ENCODE measurements at places on chromosomes 7 and 10.

GRCh38 chr10:58010073-58010702 lies 257.5 kb downstream of the IPMK start:
- H3K27me3 ChIP-seq = no peaks in the 10 kb centered on the region
- DNase-seq = no peak
- H3K4me3 ChIP-seq = no peak overlapping the region
- no peak overlapping the region for H3K27ac ChIP-seq
- H3K4me1 ChIP-seq = no peaks in the 10 kb centered on the region

DNA sequence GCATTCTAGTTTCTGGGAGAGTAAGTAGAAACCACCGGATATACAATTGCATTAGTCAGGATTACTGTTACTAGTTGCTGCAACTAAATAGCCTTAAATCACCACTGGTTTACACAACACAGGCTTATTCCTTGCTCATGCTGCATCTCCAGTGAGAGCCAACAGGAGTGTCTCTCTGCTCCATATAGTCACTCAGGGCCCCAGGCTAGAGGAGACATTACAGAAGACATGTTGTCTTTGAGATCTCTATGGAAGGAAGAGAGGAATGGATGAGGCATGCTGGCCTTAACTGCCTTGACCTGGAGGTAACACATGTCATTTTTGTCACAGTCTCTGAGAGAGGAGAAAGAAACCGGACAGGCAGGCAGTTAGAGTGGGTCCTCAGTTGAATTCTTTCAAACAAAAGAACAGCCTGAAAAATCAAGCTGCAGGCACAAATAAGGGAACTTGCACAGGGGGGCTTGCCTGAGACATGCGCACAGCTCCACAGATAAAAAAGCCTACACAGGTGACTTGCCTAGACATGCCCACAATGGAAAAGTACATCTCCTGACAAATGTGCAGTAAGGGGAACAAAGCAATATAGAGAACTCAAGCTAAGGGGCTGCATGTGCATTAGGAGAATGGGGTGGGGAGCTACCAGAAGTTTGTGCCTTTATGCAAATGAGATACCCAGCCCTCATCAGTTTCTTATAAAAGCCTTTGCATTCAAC lies 348.0 kb downstream of the TYW1 start:
- no peak overlapping the region for H3K4me3 ChIP-seq
- peaks cover 12% of the 10 kb centered on the region for H3K36me3 ChIP-seq
- H3K27ac ChIP-seq = no peak overlapping the region
- H3K27me3 ChIP-seq = no peaks in the 10 kb centered on the region
- no peaks in the 10 kb centered on the region for H3K4me1 ChIP-seq
- no peak for DNase-seq

GRCh38 chr10:61837755-61838171 lies 63.7 kb upstream of the ARID5B start:
- peaks cover 22% of the 10 kb centered on the region for H3K4me1 ChIP-seq
- DNase-seq = no peak
- H3K36me3 ChIP-seq = no peaks in the 10 kb centered on the region
- no peaks in the 10 kb centered on the region for H3K27me3 ChIP-seq
- H3K27ac ChIP-seq = no peak overlapping the region
- no peak overlapping the region for H3K4me3 ChIP-seq

DNA sequence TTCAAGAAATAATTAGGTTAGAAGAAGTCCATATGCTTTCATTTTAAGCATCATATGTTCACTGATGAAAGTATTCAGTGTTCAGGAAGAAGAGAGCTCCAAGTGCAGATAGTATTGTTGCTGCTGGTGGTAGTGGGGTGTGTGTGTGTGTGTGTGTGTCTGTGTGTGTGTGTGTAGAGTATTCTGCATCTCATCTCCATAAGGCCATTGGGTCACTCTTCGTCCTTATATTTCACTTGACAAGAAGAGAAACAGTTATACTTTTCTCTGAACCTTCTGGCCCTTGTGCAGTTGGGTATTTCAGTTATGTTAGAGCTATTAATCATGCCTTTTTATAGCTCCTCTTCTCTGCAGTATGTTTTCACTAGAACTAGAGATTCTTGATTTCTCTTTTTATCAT lies 26.2 kb downstream of the ADAM22 start:
- no peaks in the 10 kb centered on the region for H3K4me1 ChIP-seq
- DNase-seq = no peak
- no peaks in the 10 kb centered on the region for H3K27me3 ChIP-seq
- no peaks in the 10 kb centered on the region for H3K36me3 ChIP-seq
- no peak overlapping the region for H3K27ac ChIP-seq
- no peak overlapping the region for H3K4me3 ChIP-seq

- no peak overlapping the region for H3K4me3 ChIP-seq
- H3K27me3 ChIP-seq = no peaks in the 10 kb centered on the region
- no peak overlapping the region for H3K27ac ChIP-seq
- no peaks in the 10 kb centered on the region for H3K4me1 ChIP-seq
Measured at GRCh38 chr7:28722684-28723083, 235.4 kb downstream of the TRIL start.

- no peaks in the 10 kb centered on the region for H3K27me3 ChIP-seq
- no peak for DNase-seq
- H3K27ac ChIP-seq = no peak overlapping the region
- H3K36me3 ChIP-seq = no peaks in the 10 kb centered on the region
Measured at GRCh38 chr10:115956225-115957011, 316.6 kb downstream of the GFRA1 start.

DNA sequence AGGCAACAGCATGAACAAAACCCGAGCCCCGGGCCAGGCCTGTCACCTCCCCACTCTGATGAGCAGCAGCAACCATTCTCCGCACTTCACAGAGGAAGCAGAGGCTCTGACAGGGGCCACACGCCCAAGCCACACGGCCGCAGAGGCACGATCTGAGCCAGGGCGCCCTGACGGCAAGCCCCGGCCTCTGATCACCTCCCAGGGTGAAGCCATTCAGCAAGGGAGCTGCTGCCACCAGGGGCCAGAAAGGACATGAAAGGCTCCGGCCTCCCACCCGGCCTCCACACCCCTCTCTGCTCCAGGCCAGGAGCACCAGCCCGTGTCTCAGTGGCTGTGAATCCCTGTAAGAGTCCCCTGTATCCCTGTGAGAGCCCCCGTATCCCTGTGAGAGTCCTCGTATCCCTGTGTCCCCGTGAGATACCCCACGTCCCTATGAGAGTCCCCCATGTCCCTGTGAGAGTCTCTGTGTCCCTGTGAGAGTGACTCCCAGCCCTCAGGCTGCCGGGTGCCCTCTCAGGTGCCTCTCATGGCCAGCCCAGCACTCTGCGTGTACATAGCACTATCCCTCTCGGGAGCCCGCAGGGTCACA lies 187.8 kb downstream of the MAD1L1 start:
- H3K4me1 ChIP-seq = peaks cover 15% of the 10 kb centered on the region
- no peaks in the 10 kb centered on the region for H3K27me3 ChIP-seq
- no peak overlapping the region for H3K4me3 ChIP-seq
- H3K27ac ChIP-seq = no peak overlapping the region
- DNase-seq = no peak

GRCh38 chr7:28036696-28037095 lies 143.9 kb downstream of the JAZF1 start:
- peaks cover 12% of the 10 kb centered on the region for H3K4me1 ChIP-seq
- DNase-seq = no peak
- peaks cover 33% of the 10 kb centered on the region for H3K27me3 ChIP-seq
- H3K27ac ChIP-seq = no peak overlapping the region
- no peak overlapping the region for H3K4me3 ChIP-seq

DNA sequence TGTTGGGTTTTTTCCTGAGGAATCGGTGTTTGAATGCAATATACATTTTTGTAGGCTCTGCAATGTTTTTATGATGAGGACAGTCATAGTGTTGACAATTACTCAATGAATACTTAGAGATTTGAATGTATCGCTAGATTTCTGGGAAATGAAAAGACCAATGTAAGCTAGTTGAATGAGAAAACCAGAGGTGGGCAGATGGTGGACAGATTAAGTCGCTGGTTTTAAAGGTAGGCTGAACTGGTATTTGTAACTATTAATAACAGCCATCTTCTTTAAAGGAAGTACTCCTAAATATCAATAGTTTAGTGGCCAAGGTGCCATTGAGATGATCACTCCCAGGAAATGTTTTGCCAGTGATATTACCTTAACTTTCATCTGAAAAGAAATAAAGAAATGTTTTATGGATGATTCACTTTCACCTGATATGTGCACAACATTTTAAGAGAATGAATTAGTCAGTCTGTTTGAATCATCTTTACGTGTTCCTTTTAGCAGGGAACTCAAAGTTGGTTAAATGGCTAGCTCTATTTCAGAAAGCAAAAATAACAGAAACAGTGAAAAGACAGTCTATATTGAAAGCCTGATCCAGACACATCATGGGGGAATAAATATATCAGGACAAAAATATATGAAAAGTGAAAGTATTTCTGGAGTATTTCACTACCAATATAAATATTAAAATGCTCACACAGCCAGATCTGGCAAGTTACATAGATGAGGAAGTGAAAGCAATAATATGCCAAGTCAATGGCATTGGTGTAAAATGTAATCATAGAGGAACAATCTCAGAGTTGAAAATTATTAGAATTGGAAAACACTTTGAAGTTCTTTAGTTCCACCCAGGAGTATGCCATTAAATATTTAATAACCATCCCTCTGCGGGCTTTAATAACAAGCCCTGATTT lies 20.7 kb downstream of the MET start:
- H3K27me3 ChIP-seq = no peaks in the 10 kb centered on the region
- no peaks in the 10 kb centered on the region for H3K4me1 ChIP-seq
- no peaks in the 10 kb centered on the region for H3K36me3 ChIP-seq
- H3K4me3 ChIP-seq = no peak overlapping the region
- H3K27ac ChIP-seq = no peak overlapping the region

DNA sequence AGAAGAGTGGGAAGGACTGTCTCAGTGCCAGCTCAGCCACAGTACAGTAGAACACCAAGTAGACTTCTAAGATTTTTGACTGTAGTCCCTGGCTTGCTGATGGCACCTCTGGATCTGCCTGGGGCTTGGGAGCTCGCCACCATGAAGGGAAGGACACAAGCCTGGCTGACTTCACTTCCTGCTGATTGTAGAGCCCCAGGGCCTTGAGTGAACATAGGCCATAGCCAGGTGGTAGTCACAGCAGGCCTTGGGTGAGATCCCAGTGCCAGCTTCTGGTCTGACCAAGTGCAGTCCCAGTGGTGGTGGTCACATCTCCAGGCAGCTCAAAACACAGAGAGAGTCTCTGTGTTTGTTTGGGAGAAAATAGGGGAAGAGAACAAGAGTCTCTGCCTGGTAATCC lies 57.6 kb upstream of the HBP1 start:
- DNase-seq = no peak
- H3K4me3 ChIP-seq = no peak overlapping the region
- H3K27ac ChIP-seq = no peak overlapping the region

Measured in T-helper 2 cell treated with Interferon-gamma antibody and Interleukin-4, amounts not matched to agents 5 μg/mL and 100 μg/mL, for 36 hours (primary cell).